Germinal center (tissue), 1 donor: ENCODE measurements at places on chromosomes 6 and 20.

GRCh38 chr6:158905277-158905676 is 86.1 kb upstream of the EZR start:
- no peak for DNase-seq

GRCh38 chr6:151130329-151130728 is 109.4 kb upstream of the AKAP12 start:
- DNase-seq, result peak; percentile 16

GRCh38 chr6:692356-692851 is 535 bp downstream of the EXOC2 start:
- peak; percentile 72 for DNase-seq

- DNase-seq, result no peak
Measured at GRCh38 chr6:33061987-33062386, 11.5 kb downstream of the HLA-DPA1 start.

GRCh38 chr6:133542056-133542821 is 301.1 kb downstream of the EYA4 start:
- DNase-seq, result no peak

GRCh38 chr20:41748051-41748450 is 129.9 kb upstream of the CHD6 start:
- DNase-seq, result no peak

GRCh38 chr6:134708079-134708478 is 241.8 kb downstream of the ALDH8A1 start:
- no peak for DNase-seq

GRCh38 chr20:15909995-15910394 is 663.3 kb downstream of the KIF16B start:
- no peak for DNase-seq

- no peak for DNase-seq
Measured at GRCh38 chr20:51597389-51598231, 55.1 kb upstream of the NFATC2 start.

GRCh38 chr6:49606721-49607390 is 29.8 kb downstream of the RHAG start:
- DNase-seq, result peak; percentile 26

DNA sequence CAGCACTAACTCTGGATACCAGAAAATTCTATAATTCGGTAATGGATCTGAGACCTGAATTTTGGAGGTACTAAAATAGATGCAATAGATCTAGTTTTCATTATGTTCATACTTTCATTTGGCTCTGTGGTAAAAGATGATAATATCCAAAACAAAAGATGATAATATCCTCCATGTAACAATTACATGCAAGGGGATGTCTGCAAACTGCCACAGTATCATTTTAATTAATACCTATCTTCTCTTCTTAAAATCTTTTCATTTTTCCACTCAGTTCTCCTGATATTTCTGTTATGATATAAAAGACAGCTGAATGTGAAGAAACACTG is 15.6 kb downstream of the BTN2A1 start:
- no peak for DNase-seq

DNA sequence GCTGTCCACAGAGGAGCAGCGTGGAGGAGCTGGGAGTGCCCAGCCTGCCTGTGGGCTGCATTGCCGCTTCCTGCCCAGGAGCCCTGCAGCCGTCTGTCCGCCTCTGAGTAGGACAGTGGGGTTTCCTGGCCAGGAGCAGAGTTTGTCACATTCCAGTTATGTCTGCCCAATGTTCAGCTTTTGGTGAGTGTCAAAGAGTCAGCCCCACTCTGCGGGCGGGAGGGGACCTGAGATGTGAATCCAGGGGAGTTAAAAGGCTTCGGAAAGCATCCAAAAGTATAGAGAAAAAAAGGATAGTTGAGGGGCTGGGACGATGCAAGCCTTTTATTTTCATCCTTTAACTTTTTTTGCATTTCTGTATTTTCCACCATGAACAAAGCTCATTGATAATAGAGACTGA is 7.2 kb upstream of the GATA5 start:
- DNase-seq, result no peak

DNA sequence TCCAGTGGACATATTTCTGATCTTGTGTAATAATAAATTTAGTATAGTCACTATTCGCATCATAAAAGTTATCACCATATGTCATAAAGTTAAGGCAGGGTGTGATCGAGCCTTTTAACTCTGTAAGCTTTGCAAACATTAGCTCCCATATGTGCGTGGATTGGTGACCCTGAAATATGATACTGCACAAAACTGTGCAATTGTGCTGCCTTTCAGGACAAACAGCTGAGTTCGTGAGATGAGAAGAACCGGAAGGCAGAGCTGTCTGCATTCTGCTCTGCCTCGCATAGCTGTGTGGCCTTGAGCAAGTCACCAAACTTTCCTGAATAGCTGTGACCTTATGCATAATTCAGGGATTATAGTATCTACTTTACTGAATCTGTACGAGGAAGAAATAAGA is 3.2 kb upstream of the PLEKHG1 start:
- DNase-seq, result no peak

- DNase-seq, result no peak
Measured at GRCh38 chr20:15146948-15147347, 809.5 kb upstream of the FLRT3 start.

- no peak for DNase-seq
Measured at GRCh38 chr20:57902473-57902872, 192.7 kb upstream of the PMEPA1 start.

GRCh38 chr6:166308769-166309589 is 787 bp upstream of the PRR18 start:
- DNase-seq, result no peak

- no peak for DNase-seq
Measured at GRCh38 chr6:169833258-169833794, 81.9 kb downstream of the ERMARD start.

- DNase-seq, result no peak
Measured at GRCh38 chr20:38108986-38109541, 56.0 kb downstream of the TGM2 start.

DNA sequence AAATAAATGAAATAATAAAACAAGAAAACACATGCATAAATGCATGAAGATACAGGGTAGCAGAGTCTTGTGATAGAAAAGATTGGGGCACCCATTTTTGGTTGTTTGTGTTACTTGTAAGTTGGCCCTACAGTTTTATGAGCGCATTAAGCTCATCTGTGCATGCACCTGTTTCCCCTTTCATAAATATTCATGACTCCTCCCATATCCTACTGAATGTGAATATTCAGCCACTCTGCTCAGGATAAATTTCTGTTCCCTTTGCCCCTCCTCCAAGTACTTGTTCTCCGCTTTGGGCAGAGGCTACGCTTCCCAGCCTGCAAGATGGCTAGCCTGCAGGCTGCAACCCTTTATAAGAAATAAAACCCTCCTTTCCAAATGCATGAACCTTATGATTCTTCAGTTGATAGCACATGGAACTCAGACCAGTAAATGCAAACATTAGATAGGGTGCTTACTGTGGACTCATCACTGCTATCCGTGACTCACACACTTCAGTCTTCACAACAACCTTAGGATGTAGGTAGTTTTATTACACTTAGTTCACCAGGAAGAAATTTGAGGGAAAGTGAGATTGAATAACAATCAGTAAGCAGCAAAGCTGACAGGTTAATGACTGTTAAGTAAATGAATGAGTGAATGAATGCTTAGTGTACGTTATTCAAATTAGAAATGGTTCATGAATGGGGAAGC is 15.0 kb downstream of the ALDH8A1 start:
- no peak for DNase-seq

DNA sequence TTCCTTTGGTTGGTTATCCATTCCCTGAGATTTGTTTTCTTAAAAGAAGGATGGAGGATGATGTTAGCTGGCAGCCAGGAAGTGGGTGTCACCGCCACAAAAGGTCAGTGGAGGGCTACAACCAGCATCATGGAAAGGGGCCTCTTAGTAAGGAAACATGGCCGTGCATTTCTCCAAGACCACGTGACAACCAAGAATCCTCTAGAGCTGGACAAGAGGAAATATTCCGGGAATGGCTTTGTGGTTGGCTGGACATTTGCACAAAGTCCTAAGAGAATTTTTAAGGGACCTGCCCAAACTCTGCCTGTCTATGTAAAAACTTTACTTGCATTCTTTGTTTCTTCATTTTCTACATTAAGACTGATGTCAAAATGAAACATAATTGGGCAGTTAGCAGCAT is 399.9 kb upstream of the MARCKS start:
- no peak for DNase-seq

DNA sequence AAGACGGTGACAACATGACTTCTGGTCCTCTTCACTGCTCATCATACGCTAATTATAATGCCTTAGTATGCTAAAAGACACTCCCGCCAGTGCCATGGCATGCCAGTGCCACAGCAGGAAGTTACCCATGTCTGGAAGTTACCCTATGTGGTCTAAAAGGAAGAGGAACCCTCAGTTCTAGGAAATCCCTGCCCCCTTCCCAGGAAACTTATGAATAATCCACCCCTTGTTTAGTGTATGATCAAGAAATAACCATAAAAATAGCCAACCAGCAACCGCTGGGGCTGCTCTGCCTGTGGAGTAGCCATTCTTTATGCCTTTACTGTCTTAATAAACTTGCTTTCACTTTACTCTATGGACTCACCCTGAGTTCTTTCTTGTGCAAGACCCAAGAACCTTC is 15.8 kb upstream of the SERPINB9 start:
- DNase-seq, result no peak

DNA sequence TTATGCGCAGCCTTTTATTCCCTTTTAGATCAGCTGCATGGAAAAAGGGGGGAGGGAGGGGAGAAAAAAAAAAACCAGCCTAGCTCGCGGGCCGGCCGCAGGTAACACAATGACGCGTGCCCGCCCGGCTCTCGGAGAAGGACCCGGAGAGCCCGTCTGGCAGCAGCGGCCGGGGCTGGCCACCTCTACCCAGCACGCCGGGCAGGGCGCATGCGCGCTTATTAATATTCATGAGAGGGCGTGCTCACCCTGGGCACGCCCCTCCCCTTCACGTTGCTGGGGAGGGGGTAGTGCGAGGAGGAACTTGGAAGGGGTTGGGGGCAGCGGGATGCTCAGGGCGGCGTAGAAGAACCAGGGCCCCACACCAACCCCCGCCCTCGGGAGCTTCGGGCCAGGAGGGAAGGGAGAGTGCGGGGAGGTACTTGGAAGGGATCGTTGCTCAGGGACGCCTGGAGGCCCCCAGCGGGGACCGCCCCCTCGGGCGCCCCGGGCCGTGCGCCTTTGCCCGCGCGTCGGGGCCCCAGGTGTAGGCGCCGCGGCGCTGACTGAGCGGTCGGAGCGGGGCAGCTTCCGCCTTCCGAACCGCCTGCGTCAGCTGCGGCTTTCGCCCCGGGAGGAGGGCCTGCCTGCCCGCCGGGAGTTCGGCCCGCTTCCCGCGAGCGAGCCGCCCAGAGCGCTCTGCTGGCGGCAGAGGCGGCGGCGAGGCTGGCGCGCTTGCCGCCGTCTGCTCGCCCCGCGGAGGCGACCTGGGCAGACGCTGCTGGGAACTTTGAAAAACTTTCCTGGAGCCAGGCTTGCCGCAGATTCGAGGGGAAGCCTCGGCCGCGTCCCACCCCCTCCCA is at the start of gene JAG1:
Gene JAG1, minus strand, starts transcription at position 158 of the 842 bp plus-strand sequence. CDS start 469 bp downstream, outside the sequence.
- peak; percentile 93 for DNase-seq

DNA sequence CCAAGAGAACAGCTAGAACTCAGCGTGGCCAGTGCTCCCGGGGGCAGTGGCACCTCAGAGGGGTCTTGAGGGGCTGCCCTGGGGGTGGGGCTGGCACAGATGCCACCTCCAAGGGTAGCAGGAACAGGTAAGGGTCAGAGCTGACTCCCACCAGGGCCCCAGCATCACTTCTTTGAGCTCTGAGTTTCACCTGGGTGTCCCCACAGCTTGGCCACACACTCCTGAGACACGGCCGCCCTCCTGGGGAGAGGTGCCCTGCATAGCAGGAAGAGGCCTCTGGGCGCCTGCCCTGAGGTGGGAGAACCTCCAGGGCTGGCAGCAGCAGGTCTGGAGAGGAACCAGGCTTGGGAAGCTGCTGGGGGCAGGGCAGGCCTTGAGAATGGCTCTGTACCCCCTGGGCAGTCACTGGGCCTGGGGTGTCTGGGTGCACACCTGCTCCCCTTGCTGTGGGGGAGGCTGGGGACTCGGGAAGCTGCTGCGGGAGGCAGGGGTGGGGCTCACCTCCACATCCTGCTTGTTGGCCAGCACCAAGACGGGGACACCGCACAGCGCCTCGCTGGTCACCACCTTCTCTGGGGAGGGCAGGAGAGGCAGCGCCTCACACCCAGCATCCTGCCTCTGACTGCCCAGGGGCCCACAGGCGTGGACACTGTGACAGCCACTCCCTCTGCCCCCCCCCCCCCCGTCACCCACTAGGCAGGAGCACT is 5.0 kb downstream of the TNFRSF6B start:
- no peak for DNase-seq

DNA sequence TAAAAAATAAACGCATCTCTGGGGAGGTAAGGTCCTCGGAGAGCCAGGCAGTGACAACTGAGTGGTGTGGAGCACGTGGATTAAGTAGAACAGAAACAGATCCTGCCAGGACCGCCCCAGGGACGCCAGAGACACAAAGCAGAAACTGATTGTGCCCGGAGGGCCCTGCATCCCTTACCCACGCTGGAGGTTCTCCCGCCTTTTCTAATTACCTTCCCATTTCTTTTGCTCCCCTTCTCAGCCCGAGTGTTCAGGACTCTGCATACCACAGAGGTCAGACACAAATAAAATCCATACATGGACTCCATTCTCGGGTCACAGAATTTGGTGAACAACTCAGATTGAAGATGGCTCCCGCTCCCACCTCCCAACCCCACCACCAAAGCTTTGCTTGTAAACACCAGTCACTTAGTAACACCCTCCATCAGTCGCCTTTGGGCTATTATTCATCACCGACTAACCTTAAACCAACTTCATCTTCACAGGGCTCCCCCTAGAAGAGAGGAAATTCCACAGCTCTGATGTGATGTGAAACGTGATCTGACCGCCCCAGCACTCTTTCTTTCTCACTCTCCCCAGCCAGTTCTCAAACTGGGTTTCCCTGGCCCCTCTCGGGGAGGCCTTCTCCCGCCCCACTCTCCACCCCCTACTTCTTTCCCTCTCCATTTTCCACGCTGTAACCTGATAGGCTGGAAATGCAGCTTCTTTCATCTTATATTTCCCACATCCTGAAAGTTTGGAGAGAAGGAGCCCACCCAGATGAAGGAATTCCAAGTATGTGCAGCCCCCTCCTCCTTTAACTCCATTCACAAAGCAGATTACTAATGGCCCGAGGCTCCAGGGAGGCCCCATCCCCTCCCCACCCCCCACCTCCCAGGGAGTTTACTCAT is 32.5 kb upstream of the PIM1 start:
- no peak for DNase-seq

DNA sequence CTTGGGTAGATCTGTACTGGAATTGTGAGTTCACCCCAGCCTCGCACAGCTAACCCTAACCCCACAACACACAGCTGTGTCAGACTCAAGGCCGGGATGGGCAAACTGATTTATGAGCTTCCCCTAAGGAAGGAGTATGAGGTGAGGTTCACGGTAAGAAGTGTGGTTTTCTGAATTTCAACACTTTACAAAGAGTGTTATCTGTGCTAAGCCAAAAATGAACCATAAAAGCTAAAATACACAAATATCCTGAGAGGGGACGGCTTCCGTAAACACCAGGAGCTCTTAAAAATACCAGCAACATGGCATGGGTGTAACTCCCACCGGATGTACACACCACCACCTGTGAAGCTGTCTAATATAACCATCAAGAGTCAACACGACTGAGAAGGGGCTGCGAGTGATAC is 101.2 kb downstream of the ATP9A start:
- no peak for DNase-seq

GRCh38 chr20:47558295-47559066 is 56.8 kb downstream of the NCOA3 start:
- no peak for DNase-seq

GRCh38 chr6:17998003-17998402 is 10.6 kb upstream of the KIF13A start:
- DNase-seq, result no peak

- DNase-seq, result no peak
Measured at GRCh38 chr20:4152696-4153235, 137.4 kb upstream of the RNF24 start.
